ENCODE measurements at places on chromosomes 3 and 15.
A peak's percentile ranks its signal among the peaks of the same experiment; 100 is the strongest.

GRCh38 chr15:42402455-42403205 lies 43.3 kb downstream of the CAPN3 start:
- DNase-seq, result no peak

GRCh38 chr15:50828610-50829206 lies 63.2 kb upstream of the SPPL2A start:
- DNase-seq, result peak; percentile 35

DNA sequence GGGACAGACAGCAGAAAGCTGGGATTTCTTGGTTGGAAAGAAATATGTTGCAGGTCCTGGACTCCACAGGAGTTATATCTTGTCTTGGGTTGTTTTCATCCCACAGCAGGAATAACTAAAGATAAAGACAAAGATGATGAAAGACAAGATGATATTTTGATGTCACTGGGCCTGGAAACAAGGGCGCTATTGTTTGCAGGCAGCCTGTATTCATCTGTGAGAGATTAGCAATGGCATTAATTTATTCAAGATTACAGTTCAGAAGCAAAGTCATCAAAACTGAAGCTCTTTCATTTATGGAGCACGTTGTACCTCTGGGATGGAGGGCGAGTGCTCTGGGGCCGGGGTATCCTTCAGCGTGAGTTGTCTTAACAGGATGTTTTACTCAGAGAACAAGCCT lies 213.8 kb downstream of the LRTM1 start:
- no peak for DNase-seq

- no peak for DNase-seq
Observed at GRCh38 chr3:81289676-81290075, 471.8 kb downstream of the GBE1 start.

- DNase-seq, result no peak
Observed at GRCh38 chr15:95866711-95867440, 463.6 kb upstream of the NR2F2 start.

GRCh38 chr3:129038121-129038855 lies 22.3 kb upstream of the GP9 start:
- no peak for DNase-seq

DNA sequence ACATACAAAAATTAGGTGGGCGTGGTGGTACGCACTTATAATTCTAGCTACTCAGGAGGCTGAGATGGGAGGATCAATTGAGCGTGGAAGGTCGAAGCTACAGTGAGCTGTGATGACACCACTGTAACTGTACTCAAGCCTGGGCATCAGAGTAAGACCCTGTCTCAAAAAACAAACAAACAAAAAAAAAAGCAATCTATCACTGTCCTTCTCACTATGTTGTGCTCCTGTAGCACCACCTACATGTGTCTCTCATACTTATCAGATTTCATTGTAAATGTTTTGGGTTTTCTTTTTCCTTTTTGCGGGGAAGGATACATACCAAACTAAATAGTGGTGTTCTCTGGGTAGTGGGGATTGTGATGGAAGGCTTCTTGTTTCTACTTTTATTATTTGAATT lies 14.8 kb downstream of the FANCD2 start:
- DNase-seq, result no peak

GRCh38 chr3:141460097-141460704 lies 26.6 kb upstream of the RASA2 start:
- peak; percentile 84 for DNase-seq

GRCh38 chr3:120071259-120071658 lies 23.0 kb downstream of the GSK3B start:
- no peak for DNase-seq

GRCh38 chr3:31890742-31891469 lies 90.2 kb downstream of the OSBPL10 start:
- no peak for DNase-seq

DNA sequence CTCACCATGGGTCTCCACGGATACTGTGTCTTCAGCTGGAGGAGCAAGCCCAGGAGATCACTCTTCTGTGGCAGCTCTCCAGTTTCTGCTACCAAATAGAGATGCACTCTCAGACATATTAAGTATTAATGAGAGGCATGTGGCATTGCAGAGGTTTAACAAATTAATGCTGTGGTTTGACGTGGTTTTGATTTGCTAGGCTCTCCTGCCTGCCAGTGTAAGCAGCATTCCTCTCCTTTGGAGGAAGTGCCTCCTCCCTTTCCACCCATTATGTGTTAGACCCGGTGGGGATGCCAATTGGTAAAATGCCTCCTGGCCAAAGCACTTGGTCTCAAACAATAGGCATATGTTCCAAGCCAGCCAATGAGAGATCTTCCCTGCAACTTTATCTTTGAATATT lies 124.8 kb downstream of the MYLK start:
- DNase-seq, result no peak

DNA sequence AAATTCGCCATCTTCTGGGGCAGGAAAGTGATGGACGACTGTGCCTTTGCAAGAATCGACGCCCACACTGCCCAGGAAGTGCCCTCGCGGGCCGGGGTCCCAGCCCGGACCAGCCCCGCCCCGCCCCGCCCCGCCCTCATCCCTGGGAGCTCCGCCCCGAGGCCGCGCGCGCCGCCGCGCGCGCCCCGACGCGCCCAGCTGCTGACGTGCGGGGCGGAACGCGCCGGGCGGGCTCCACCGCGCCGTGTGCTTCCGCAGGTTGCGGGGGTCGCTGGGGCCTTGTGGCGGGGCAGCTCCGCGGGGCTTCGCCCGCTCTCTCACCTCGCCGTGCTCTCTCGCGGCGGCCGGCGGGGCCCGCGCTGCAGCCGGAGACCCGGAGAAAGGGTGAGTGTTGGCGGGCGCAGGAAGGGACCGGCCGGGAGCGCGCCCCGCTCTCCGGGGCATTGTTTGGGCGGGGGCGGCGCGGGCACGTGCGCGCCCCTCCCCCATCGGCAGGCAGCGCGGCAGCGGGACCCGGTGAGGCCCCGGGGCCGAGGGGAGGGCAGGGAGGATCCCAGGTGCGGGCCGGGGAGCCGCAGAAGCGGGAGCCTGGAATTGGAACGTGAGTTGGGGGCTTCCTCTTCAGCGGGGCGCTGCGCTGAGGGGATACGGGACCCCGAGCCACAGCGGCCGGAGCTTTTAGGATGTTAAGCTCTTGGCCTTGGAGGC lies at the start of gene YEATS2:
TSS of gene YEATS2 (plus strand) at position 188 of the 708 bp plus-strand sequence. CDS start 17,366 bp downstream, outside the sequence.
- peak; percentile 79 for DNase-seq

DNA sequence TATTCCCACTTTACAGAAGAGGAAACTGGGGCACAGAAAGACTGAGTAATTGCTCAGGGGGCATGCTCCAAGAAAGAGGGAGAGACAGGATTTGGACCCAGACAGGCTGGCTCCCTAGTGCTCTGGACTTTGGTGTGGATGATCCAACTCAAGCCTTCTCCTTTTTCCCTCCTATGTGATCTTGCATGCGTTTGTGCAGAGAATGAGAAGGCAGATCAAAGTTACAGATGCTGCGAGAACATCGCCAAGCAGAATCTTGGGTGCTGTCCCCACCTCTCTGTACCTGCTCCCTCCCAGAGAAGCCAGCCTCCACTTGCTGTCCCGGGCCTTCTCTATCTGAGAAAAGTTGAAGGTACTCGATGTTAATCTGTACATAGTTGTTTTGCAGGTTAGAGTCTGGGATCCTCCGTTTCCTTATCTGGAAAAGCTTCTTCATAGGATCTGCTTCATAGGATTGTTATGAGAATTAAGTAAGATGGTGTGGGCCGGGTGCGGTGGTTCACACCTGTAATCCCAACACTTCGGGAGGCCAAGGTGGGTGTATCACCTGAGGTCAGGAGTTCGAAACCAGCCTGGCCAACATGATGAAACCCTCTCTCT lies 10.2 kb downstream of the GNB5 start:
- no peak for DNase-seq

- DNase-seq, result peak; percentile 45
Observed at GRCh38 chr3:148075771-148076716, 621.7 kb upstream of the AGTR1 start.

DNA sequence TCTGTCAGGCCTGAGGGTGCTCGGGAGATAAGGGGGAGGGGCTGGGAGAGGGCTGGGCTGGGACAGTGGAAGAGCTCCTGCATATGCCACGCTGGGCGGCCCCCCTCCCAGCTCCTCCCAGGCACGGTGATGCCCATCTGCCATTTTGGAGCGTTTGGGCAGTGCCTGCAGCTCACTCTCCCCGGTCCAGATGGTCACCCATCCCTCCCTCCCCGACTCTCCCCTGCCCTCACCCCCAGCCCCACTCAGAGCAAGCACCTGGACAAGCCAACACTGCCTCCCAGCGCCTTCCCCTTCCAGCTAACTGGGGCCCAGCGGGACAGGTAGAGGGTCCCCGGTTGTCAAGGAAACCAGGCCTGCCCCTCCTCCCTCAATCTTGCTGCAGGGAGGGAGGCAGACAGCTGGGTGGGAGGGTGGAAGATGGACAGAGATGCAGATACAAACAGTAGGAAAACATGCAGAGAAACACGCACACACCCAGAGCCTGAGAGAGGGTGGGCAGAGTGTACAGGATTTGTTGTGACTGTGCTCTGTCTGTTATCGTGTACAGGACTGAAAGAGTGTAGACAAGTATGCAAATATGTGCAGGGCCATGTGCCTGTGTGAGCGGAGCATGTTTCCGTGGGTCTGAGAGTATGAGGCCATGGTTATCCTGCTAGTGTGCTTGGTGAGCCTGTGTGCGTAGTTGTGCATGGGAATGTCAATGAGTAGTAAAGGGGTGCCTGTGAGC lies 17.5 kb upstream of the CORO2B start:
- no peak for DNase-seq

GRCh38 chr3:133691273-133692107 lies 29.7 kb upstream of the TOPBP1 start:
- no peak for DNase-seq

GRCh38 chr3:156017352-156018030 lies 102.9 kb upstream of the KCNAB1 start:
- DNase-seq, result no peak

- DNase-seq, result no peak
Observed at GRCh38 chr15:57932348-57932747, 133.2 kb downstream of the ALDH1A2 start.

DNA sequence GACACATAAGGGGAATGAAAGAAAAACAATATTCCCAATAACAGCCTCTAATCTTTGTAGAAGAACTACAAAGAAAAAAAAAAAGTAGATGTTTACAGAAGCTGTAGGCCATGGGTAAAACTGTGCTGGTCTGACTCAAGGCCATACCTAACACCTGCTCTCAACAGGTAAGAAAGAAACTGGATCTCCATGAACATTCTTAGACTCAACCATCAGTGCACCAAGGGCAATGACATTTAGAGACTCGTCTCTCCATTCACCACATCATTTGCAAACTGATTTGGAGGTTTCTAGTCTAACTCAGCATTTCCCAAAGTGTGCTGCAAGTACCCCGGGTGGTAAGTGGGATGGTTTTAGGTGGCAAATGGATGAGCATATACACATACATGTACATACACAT lies 164.2 kb downstream of the FOXP1 start:
- DNase-seq, result no peak

- DNase-seq, result peak; percentile 8
Observed at GRCh38 chr3:119600732-119601131, 3.0 kb downstream of the PLA1A start.

- DNase-seq, result no peak
Observed at GRCh38 chr3:36525115-36525801, 145.0 kb downstream of the STAC start.

- no peak for DNase-seq
Observed at GRCh38 chr15:36911322-36911944, 188.9 kb downstream of the MEIS2 start.

DNA sequence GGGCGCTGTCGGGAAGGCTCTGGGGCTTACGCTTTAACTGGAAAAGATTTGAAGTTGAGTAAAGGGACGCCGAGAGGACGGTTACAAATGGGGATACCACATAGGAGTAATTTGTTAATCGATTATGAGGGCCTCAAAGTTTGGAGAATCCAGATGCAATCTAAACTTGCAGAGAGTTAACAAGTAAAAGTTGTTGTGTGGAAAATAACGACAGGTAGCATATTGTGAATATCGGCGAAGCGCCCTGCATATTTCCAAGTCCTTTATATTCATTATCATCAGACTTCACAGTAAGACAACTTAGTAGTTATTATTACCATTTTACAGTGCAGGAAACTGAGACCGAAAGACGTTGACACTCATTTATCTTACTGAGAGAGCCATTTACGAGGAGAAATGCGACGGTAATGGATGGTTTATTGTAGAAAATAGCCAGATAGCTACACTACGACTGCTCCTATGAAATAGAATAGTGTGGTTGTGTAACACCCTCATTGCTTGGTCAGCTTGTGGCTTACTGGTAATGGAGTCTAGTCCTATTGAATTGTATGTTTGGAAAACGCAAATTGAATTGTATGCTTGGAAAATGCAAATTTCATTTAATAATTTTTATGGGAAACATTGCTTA lies 700 bp downstream of the MKRN2 start:
- DNase-seq, result no peak

DNA sequence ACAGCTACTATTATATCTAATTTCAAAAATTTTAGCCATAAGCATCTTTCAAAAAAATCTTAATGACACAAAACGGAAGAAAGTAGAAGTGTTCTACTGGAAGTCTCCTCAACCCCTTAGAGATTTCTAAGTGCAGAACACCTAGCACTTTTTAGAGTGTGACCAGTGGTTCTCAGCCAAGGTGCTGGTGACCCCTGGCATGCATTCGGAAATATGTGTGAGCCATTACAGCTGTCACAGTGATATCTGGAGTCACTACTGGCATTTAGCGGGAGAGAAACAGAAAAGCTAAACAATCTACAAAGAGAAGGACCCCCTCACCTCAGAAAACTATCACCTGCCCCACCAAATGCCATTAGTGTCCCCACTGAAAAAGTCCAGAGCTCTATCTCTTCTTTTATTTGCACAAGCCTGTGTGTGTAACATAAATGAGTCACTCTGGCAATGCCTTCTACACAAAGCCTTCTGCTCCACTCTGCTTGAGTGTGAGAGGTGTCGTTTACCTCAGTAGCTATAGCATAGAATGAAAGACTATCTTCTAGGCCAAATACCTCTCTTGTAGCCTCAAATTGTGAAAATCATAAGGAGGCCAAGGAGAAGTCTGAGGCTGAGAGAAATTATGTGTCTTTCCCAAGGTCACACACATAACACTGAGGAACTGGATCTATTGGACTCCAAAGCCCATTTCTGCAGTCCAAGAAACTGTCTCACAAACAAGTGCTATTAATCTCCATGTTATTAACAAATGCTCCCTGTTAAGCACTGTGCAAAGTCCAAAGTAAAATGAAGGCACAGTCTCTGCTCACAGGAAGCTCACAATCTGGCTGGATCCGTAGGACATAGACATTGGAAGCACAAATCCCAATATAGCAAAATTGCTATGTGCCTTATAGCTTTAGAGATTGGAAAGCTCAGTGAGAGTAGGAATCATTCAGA lies 28.5 kb upstream of the KCNMB2 start:
- no peak for DNase-seq

Measured in neuronal stem cell (in vitro differentiated cells).